Cerebellar cortex (tissue), 1 donor: ENCODE measurements at places on chromosomes 12 and 14.

GRCh38 chr12:76153616-76154015 is 69.1 kb upstream of the NAP1L1 start:
- no peak for DNase-seq

DNA sequence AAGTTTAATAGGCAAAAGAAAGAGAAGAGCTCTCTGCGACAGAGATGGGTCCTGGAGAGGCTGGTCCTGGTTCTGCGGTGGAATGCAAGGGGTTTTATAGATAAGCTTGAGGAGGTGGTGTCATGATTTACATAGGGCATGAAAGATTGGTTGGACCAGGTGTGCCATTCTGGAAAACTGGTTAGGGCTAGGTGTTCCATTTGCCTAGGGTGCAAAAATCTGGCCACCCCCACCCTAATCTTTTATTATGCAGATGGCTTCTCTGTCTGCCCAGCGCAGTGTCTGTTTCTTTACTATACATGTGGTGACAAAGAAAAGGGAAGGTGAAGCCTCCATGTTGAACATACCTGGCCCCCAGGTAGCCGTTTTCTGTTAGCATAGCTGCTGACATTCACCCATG is 65.4 kb downstream of the ERC1 start:
- no peak for DNase-seq

GRCh38 chr12:63826006-63826585 is 18.4 kb upstream of the SRGAP1 start:
- DNase-seq: peak; percentile 66

DNA sequence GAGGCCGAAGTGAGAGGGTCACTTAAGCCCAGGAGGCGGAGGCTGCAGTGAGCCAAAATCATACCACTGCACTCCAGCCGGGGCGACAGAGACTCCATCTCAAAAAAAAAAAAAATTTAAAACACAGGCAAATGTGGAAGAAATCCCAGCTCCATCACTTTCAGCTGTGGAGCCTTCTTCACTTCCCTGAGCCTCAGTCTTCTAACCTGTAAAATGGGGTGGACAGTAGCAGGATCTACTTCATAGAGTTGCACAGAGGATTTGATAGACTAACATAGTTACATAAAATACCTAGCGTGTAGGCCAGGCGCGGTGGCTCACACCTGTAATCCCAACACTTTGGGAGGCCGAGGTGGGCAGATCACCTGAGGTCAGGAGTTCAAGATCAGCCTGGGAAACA is 26.5 kb downstream of the PHETA1 start:
- no peak for DNase-seq

DNA sequence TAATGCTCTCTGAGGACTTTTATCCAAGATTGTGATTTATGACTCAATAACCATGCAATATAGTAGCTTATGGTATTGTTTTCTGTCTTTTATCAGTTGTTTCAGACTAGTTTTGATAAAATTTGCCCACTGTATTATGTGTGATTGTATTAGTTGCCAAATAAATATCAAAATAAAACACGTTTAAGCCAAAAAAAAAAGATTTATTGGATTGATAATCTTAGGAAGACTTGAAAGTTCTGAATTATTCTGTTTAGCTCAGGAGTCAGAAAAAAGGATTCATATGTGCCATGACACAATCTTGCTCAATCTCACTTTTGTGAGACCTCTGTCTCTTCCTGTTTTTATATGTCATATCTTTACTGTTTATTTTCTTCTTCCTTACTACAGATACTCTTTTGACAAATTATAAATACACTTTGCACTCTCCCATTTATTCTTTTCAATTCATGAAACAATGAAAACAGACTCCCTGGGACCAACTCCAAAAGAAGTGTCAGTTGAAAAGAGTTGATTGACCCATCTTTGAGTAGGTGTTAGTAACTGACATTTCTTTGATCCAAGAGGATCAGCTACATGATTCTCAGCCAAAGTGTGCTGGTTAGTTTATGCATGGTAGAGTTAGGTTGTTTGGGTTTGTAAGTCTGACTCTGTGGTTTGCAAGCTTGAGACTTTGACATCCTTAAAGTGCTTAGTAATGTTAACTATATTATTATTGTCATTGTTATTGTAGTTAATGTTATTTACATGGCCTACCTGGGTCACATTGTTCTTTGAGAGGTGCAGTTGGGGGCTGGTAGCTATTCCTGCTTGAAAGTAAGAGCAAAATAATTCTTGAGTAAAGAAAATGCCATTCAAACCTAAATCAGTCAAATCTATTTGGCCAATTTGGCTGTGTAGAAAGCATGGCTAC is 2.5 kb downstream of the OR6C76 start:
- no peak for DNase-seq

GRCh38 chr14:85336817-85337216 is 193.1 kb upstream of the FLRT2 start:
- DNase-seq: no peak

DNA sequence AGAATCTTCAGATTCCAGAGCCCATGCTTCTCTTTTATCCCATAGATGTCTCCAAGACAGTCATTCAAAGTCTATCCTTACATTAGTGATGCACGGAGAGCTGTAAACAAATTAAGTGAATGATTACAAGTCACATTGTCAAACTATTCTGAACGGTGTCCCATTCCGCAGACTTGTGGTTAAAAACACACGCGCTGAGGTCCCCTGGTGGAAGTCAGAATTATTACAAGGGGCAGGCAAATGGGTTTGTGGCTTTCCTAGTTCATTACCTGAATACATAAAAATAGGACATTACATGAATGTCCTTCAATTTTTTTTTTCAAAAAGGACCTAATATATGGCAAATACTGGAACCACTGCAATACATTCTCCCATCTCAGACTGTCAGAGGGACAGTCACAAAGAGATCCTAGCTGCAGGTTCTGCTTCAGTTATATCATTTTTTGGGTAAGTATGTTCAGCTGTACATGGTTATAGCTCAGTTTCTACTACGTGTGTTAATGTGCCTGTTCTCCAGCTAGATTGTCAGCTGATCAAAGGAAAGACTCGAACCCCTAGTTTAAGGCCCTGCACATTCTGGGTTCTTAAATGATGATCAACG is 53.1 kb upstream of the STON2 start:
- peak; percentile 64 for DNase-seq
